ENCODE measurements at places on chromosomes 7 and 10.
A peak's percentile ranks its signal among the peaks of the same experiment; 100 is the strongest.

- DNase-seq: no peak
Measured at GRCh38 chr10:43754569-43755260, 106.0 kb upstream of the ZNF32 start.

DNA sequence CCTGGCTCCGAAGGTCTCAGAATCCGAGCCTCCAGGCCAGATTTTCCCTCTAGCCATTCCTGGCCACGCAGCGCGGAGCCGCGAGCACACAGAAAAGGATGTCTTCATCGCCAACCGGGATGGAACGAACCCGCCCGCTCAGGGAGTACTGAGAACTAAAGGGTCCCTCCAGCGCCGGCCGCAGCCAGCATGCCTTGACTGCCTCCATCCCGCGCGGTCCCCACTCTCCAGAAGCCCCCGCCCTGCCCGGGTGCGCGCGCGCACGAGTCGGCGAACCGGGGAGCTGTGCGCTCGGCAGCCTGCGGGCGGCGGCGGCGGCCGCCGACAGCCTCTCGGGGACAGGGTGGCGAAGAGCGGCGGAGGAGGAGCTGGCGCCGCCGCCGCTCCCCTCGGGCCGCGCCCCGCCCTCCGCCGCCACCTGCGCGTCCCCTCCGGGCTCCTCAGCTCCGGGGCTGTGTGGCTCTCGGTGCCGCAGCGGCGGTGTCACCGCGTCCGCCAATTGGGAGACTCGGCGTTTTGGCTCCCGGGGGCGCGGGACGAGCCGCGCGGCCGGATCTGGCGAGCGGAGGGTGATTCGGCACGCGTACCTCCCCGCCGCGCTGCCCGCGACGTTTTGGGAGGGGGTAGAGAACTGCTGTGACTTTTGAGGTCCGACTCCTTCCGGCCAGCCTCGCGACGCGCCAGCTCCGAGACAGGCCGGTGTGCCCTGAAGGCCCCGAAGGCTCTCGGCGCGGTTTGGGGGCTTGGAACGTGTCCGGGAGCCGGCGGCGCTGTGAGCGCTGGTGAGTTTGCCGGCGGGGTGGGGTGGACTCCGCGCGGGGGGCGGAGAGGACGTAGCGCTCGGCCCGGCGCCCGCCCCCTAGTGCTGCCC lies 453 bp upstream of the GALNT17 start:
- DNase-seq: peak; percentile 66

DNA sequence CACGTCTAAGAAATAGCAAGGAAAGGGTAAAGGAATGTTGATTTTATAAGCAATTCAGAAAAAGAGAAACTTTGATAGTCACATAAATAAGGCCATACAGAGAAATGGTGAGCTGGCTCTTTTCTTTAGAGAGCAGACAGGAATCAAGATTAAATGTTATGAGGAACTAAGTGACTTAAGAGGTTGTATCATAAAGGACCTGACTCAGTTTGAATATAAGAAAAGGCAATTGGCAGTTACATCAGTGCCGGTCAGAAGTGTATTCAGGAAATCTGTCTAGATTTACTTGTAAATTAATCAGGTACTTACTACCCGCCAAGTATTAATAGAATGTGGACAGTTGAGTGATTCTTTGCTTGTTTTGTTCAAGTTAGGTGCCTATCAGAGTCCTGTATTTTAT lies 2.1 kb downstream of the MRPL32 start:
- DNase-seq: no peak

GRCh38 chr10:8618834-8619233 lies 564.3 kb downstream of the GATA3 start:
- DNase-seq: no peak

- no peak for DNase-seq
Measured at GRCh38 chr10:58856508-58857240, 319.8 kb upstream of the PHYHIPL start.

DNA sequence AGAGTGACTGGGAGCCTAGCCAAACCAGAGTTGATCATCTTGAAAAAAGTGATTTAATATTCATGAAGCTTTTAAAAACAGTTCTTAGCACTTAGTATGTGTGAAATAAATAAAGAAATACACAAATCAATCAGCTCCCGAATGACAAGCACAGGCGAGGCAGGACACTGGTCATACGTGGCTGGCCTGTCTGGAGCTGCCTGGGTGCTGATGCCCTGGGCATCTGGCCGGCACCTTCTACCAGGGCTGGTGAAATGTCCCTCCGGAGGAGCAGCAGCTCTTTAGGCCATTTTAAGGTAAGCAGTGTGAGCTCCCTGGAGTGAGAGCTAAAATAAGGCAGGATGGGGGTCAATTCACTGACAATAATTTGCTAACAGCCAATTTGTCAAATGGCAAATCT lies 23.7 kb downstream of the IL15RA start:
- no peak for DNase-seq

- DNase-seq: no peak
Measured at GRCh38 chr7:151839451-151839921, 37.4 kb downstream of the PRKAG2 start.

- DNase-seq: no peak
Measured at GRCh38 chr7:155071121-155071651, 1.1 kb downstream of the HTR5A start.

DNA sequence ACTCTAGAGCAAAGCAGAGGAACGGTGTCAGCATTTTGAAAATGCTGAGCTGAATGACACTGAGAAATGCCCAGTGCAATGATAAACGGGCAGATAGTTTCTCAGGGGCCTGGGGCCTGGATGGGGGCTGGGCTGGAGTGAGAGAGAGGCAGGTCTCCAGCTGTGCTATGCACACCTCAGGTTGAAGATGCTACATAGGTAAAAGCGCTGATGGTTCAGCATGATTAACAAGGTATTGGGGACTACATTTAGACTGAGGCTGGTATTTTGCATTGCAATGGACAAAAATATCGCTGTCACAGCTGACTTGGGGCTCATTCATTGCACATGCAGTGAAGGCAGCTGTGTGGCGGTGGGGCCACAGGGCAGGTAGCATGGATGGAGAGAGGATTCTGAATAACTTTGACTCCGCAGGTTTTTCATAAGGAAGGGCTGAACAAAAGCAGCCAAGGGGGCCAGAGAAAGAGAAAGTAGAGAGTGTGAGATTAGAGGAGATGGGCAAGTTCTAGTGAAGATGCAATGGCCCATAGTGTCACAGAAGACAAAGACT lies 290.8 kb upstream of the ZNF32 start:
- DNase-seq: no peak

DNA sequence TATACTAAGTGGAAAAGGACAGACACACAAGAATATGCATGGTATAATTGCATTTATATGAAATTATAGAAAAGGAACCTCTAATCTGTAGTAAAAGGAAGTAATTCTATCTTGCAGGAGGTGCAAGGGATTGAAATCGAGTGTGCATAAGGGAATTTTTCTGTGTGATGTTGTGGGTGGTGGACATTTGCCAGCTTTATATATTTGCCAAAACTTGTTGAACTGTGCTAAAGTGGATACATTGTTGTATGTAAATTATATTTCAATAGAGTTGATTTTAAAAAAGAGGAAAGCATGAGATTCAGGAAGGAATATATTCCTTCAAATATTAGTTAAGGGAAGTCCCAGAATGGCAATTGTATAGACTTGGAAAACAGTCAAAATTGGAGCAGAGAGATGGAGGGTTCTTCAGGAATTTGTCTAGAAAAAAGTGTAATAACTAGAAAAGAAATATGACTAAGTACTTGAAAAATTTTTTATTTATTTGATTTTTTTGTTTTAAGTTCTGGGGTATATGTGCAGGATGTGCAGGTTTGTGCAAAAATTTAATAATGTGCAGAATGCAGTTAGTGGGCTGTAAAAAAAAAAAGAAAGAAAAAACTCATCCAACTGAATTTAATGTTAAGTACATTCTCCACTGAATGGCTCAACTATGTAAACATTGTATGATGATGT lies 96.1 kb downstream of the ARL4A start:
- DNase-seq: no peak

- no peak for DNase-seq
Measured at GRCh38 chr7:116542618-116543017, 17.8 kb downstream of the CAV1 start.

- DNase-seq: no peak
Measured at GRCh38 chr7:106006906-106007305, 43.8 kb downstream of the CDHR3 start.

- DNase-seq: no peak
Measured at GRCh38 chr10:126646110-126646509, 24.4 kb downstream of the C10orf90 start.

GRCh38 chr7:18165166-18165565 lies 137.5 kb upstream of the PRPS1L1 start:
- DNase-seq: no peak

GRCh38 chr10:107157071-107157470 lies 7.4 kb downstream of the SORCS1 start:
- no peak for DNase-seq

GRCh38 chr7:111232249-111233084 lies 141.5 kb downstream of the LRRN3 start:
- DNase-seq: no peak

DNA sequence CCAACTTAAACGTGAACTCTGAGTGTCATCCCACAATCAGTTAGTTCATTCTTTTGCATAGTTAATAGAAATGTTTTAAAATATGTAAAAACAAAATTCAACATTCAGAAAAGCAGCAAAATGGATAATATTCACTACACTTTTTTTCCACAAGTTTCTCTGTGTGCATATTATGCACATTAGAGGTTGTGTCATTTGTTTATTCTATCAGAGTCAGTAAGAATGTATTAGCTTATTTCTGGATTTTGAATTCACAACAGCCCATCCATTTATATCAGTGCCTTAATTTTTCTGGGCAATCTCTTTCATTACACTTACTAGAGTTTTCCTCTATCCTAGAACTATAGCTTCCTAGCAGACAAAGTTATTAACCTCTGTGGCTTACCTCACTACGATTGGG lies 432.7 kb upstream of the SEMA3A start:
- DNase-seq: no peak

- DNase-seq: no peak
Measured at GRCh38 chr7:43559171-43559945, 23.6 kb upstream of the STK17A start.

DNA sequence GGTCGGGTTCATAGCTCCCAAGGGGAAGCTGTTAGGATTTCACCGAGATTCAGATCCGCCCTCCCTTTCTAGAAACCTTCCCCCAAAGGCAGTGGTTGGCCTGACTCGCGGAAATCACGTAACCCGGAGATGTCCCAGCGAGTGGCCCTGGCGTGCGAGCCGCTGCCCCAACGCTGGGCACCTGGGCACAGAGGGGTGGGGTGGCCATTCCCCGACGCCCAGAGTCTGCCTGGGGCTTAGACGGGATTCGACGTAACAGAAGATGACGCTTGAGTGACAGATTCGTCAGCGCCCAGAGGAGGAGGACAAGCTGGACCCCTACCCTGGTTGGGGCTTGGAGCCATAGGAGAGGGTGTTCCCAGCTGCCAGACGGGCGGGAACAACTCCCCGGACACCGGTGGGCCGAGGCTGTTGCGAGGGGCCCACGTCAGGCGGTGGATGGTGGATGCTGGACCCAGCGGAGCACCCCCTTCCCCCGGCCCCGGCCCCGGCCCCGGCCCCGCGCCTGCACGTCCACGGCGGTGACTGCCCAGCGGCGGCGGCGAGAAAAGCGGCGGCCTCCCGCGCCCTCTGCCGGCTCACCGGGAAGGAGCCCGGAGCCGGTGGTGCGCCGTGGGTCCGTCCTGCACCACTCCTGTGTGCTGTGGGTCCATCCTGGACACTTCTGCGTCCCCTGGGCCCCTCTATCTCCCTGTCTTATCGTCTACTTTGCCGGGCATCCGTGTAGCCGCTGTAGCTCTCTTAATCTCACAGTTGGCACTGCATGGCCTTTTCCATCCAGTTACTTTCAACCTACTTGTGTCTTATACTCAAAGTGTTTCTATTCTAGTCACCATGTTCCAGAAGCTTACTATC lies 35.4 kb upstream of the KNDC1 start:
- DNase-seq: no peak

DNA sequence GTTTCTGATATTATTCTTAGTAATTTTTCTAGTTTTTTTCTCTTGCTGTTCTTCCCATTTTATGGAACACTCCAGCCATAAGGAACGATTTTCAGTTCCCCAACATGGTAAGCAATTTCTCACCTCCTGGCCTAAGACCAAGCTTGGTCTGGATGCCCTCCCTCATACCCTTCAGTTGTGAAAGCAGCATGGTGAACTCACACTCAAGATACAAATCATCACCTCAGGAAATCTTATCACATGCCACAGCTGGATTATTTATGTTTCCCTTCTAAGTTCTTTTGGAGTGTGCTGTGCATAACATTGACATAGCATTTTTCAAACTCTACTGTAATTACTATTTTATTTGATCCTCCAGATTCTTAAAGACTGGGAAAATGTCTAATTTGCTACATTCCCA lies 216.6 kb downstream of the AGMO start:
- no peak for DNase-seq

DNA sequence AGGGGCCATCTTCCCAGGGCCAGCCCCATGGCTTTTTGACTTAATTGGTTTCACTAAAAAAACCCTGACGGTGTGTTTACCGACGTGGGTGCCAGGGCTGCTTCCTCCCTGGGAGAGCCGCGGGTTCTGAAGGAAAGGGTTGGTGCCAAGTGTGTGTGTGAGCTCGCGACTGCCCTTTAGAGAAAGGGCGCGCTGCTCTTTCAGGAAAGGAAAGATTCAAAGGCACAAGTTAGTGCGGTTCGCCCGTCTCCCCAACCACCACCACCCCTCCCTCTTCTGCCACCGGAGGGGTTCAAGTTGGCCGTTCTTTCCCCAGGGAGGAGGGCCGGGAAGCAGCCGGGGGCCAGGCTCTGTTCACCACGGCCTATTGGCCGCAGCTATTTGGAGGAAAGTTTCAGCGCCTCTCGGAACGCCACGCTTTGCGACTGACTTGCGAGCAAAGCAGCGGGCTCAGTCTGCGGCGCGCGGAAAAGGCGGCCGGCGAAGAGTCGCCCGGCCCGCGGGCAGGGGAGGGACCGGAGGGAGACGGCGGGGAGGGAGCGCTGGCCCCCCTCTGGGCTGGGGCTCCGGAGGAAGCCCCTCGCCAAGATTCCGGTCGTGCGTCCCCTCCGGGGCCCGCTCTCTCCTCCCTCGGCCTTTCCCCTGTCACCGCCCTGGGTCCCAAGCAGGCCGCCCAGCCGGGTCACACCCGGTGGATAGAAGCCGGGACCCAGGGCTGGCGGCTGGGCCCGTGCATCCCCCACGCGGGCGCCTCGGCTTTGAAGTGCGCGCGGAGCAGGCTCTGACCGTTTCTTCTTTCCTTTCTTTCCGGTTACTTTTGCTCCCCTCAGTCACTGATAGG lies 165.9 kb upstream of the PPP1R3A start:
- no peak for DNase-seq

DNA sequence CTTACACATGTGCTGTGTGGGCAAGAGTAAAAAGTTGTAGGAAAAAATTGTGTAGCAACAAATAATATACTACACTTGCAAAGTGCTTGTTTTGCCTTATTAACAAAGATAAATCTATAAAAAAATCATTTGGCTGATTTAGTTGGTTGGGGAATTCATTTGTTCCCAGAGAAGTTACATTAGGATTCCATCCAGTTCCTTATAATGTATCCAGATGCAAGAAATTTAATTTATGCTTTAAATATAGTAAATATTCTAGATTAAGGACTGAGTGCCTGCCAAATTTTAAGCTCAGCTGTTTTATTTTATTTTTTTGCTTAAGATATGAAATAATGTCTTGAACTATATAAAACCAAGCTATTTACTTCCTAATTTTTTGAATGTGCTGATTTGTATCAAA lies 1169.9 kb downstream of the NXPH1 start:
- no peak for DNase-seq
